Glutamatergic neuron (in vitro differentiated cells): ENCODE measurements at places on chromosomes 11 and 22. TPM values are rescaled to one million over a fixed set of nuclear protein-coding genes. Genes with fewer than 3 reads are reported as not detected.

DNA sequence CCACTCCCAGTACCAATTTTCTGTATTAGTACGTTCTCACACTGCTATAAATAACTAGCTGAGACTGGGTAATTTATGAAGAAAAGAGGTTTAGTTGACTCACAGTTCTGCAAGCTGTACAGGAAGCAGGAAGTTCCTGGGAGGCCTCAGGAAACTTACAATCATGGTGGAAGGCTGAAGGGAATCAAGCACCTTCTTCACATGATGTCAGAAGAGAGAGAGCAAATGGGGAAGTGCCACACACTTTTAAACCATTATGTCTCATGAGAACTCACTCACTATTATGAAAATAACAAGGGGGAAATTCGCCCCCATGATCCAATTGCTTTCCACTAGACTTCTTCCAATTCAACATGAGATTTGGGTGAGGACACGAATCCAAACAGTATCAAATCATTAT lies 271.4 kb downstream of the ETS1 start:
- H3K4me1 ChIP-seq, result no peaks in the 10 kb centered on the region
- no peak for DNase-seq
- H3K27me3 ChIP-seq, result no peaks in the 10 kb centered on the region
- H3K36me3 ChIP-seq, result peaks cover 14% of the 10 kb centered on the region
- no peak overlapping the region for H3K27ac ChIP-seq
- no peak overlapping the region for H3K4me3 ChIP-seq

DNA sequence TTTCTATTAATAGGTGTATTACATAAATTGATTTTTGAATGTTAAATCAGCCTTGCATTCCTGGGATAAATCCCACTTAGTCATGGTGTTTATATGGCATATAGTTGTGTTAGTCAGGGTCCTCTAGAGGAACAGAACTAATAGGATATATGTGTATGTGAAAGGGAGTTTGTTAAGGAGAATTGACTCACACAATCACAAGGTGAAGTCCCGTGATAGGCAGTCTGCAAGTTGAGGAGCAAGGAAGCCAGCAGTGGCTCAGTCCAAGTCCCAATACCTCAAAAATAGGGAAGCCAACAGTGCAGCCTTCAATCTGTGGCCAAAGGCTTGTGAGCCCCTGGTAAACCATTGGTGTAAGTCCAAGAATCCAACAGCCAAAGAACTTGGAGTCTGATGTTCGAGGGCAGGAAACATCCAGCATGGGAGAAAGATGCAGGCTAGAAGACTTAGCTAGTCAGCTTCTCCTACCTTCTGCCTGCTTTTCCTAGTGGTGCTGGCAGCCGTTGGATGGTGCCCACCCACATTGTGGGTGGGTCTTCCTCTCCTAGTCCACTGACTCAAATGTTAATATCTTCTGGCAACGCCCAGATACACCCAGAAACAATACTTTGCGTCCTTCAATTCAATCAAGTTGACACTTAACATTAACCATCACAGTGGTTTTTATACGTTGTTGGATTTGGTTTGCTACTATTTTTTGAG lies 12.9 kb downstream of the SFI1 start:
- H3K4me3 ChIP-seq, result no peak overlapping the region
- no peaks in the 10 kb centered on the region for H3K27me3 ChIP-seq
- no peak overlapping the region for H3K27ac ChIP-seq
- H3K36me3 ChIP-seq, result peaks cover 4% of the 10 kb centered on the region
- no peaks in the 10 kb centered on the region for H3K4me1 ChIP-seq
- no peak for DNase-seq

DNA sequence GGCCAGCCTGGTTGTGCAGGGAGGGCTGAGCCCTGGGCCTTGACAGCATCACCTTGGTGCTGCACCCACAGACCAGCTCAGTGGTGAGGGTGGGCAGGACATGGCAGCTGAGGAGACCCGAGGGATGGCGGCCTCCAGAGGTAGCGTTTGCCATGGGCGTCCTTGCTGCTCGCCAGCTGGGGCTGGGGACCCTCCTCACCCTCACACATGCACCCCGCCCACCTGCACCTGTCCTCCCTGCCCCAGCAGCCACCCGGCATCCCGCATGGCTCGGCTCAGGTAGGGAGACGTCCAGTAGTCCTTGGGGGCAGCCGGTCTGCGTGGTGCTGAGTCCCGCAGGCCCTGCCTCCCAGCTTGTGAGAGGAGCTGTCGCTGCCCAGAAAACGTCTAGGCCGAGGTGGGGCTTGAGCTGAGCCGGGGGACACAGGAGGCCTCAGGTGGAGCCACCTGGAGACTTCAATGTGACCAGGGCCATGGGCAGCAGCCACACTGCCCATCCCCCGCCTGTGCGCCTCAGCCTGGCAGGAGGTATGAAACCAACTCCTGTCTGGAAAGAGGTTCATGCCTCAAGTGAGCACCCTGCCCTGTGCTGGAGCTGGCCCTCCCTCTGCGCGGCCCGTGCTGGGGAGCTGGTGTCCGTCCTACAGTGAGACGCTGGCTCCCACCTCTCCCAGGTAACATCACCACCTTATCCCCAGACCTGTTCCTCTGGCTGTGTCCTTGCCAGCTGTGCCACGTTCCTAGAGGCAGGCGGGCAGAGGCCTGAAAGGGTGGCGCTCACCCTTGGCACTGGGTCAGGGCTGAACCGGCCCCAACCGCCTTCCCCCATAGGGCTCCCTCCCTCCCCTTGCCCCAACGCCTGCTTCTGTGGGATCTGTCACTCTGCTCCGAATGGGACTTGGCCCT lies 3.3 kb upstream of the TRABD start:
- no peak for DNase-seq
- H3K4me1 ChIP-seq, result peaks cover 6% of the 10 kb centered on the region
- H3K27me3 ChIP-seq, result peaks cover 10% of the 10 kb centered on the region

- no peak for DNase-seq
- H3K27me3 ChIP-seq, result peaks cover 5% of the 10 kb centered on the region
- peaks cover 1% of the 10 kb centered on the region for H3K4me1 ChIP-seq
- no peak overlapping the region for H3K27ac ChIP-seq
- no peaks in the 10 kb centered on the region for H3K36me3 ChIP-seq
Observed at GRCh38 chr11:68525336-68525735, 64.8 kb downstream of the PPP6R3 start.

DNA sequence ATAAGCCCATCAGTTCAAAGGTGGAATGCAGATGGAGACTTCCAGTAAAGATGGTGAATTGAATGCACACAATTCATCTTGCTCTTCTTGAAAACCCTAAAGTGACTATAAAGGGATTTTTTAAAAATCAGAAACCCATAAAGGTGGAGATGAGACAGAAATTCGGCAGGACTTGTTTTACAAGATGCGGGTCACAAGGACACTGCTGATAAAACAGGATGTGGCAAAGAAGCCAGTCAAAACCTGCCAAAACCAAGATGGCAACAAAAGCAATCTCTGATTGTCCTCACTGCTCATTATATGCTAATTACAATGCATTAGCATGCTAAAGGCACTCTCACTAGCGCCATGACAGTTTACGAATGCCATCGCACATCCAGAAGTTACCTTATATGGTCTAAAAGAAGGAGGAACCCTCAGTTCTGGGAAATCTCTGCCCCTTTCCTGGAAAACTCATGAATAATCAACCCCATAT lies 137.1 kb downstream of the NECTIN1 start:
- H3K27ac ChIP-seq, result no peak overlapping the region
- no peaks in the 10 kb centered on the region for H3K27me3 ChIP-seq
- H3K4me1 ChIP-seq, result no peaks in the 10 kb centered on the region
- no peaks in the 10 kb centered on the region for H3K36me3 ChIP-seq
- H3K4me3 ChIP-seq, result no peak overlapping the region

DNA sequence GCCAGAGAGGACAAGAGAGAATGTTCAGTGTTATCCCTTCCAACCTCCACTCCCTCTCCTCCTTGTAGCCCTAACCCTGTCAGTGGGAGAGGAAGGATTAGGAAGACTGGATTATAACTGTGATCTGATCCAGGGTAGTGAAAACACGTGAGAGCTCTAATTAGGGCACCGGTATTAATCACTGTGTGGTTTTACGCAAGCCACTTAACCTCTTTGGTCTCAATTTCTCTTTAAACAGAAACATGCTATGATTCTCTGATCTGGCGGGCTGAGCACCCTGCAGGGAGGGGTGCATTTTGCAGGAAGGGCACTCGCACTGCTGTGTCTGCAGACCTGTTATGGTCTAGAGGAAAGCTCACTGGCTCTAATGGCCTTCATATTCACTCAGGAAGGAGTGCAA lies 11.5 kb downstream of the RPL27A start:
- H3K4me1 ChIP-seq, result peaks cover 1% of the 10 kb centered on the region
- no peaks in the 10 kb centered on the region for H3K36me3 ChIP-seq
- H3K4me3 ChIP-seq, result no peak overlapping the region

GRCh38 chr11:80831374-80831773 lies 1390.5 kb upstream of the TENM4 start:
- no peaks in the 10 kb centered on the region for H3K36me3 ChIP-seq

DNA sequence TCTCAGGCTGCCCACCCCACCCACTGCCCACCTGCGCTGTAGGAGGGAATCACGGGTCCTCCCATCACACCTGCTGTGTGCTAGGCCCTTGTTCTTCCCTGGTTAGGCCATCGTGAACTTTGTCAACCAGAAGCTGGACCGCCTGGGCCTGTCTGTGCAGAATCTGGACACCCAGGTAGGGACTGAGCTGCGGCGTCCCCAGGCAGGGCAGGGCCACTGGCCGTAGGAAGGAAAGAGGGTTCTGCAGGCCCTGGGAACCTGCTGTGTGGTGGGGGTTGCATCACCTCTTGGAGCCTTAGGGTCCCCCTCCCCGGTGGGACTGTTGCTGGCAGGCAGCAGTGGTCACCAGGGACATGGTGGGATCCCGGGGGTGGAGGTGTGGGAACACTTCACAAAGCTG lies 15.5 kb downstream of the PARVG start:
- H3K27me3 ChIP-seq, result no peaks in the 10 kb centered on the region
- no peak for DNase-seq
- H3K4me3 ChIP-seq, result no peak overlapping the region
- H3K27ac ChIP-seq, result no peak overlapping the region
- peaks cover 2% of the 10 kb centered on the region for H3K4me1 ChIP-seq

DNA sequence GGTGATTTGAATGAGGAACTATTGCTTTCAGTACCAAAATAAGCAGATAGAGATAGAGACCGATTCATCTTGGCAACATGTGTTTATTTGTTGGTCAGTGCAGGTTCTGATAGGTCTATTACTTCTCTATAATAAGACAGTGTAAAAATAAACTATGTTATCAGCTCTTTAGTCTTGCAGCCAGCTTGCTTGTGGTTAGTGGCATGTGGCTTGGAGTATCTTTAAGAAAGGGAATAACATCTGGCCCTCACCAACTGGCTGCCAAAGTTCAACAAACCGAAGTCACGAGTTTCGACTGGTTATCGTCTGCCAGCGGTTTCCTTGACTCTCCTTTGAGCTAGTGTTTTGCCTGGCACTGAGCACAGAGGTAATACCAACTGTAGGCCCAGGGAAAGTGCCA lies 71.8 kb downstream of the CTTN start:
- H3K27ac ChIP-seq, result no peak overlapping the region
- H3K4me3 ChIP-seq, result no peak overlapping the region
- DNase-seq, result no peak
- H3K36me3 ChIP-seq, result peaks cover 6% of the 10 kb centered on the region
- peaks cover 41% of the 10 kb centered on the region for H3K4me1 ChIP-seq
- H3K27me3 ChIP-seq, result peaks cover 8% of the 10 kb centered on the region

DNA sequence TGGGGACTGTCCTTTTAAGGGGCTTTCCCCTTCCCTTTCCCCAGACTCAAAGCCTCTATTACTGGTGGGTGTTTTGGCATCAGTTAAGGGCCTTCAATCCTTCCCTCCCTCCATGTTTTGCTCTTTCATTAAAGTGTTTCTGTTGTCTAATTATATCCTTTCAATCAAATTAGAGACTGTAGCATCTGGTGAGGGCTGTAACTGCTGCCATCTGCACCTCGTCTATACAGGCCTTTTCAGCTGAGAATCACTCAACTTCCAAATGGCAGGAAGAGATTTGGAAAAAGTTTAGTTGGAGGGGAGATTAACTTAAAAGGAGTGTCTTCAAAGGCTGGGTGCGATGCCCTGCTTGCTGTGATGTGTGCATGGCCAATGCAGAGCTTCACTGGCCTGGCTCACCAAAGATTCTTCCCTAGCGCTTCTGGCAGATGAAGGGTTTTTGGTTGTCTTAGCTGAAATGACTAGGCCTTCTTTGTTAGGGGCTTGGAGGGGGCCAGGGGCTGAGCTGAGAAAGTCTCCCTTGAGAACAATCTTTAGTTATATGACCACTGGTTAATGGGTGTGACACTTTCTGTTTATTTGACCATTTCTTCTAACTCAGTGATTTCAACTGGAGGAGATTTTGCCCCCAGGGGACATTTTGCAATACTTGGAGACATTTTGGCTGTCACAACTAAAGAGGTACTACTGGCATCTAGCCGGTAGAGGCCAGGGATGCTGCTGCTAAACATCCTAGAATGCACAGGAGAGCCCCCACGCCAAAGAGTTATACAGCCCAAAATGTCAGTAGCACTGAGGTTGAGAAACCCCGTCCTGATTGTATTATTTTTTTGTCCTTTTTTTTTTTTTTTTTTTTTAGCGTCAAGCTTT lies 7.5 kb downstream of the KREMEN1 start:
- H3K36me3 ChIP-seq, result no peaks in the 10 kb centered on the region
- H3K27ac ChIP-seq, result peak overlapping the region; percentile 93
- peak; percentile 23 for DNase-seq
- H3K4me1 ChIP-seq, result peaks cover 51% of the 10 kb centered on the region

GRCh38 chr11:44475114-44475686 lies 90.3 kb upstream of the CD82 start:
- H3K4me1 ChIP-seq, result no peaks in the 10 kb centered on the region
- DNase-seq, result no peak
- no peak overlapping the region for H3K4me3 ChIP-seq
- no peak overlapping the region for H3K27ac ChIP-seq

CASP5 gene
- not detected for total RNA-seq

UNC93B1 gene
- 0.86 TPM for total RNA-seq

EHF gene
- not detected for total RNA-seq

MAJIN gene
- not detected for total RNA-seq

CARD18 gene
- total RNA-seq, result not detected

LRRC51 gene
- 8.3 TPM for total RNA-seq

CARNS1 gene
- 0.07 TPM for total RNA-seq

TPH1 gene
- 0.83 TPM for total RNA-seq

PRODH gene
- 4.0 TPM for total RNA-seq

RAB3IL1 gene
- 1.3 TPM for total RNA-seq

APOBEC3H gene
- total RNA-seq, result not detected

LUZP2 gene
- 0.96 TPM for total RNA-seq

CCDC15 gene
- 2.8 TPM for total RNA-seq

SOX10 gene
- not detected for total RNA-seq

SYT12 gene
- total RNA-seq, result 0.37 TPM
